Stimulated activated naive CD4-positive, alpha-beta T cell treated with Interleukin-2 at 50 U/mL for 16 hours (primary cell): ENCODE measurements at places on chromosomes 2 and 18.

DNA sequence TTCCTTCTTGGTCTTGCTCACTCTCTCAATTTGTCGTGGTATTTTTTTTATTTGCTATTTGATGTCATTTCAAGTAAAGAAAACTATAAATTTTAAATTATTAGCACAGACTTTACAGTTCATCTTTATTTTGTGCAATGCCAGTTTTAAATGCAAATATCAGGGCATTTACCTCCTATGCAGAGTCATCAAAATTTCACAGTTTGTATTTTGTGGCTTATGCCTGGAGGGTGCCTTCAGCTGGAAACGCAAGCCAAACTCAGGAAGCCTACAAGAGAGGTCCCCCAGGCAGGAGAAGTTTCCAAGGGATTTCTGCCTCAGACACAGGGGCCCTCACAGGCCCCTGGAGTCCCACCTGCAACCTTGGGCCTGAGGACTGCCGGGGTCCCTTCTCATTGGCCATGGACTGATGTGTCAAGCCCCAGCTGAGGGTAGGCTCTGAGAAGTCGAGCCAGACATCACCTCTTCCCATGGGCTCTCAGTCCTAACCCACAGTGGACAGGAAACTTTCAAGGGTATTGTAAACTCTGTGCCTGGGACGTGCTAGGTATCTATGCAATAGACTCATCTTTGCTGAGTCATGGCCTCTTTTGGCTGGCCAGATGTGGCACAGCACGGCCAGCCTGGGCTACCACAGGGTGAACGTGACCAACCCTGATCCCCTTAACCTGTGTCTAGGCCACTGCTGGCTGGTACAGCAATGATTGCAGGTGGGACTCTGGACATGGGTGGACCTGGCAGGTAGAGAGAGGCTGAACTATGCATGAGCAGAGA is 236.5 kb downstream of the CELF4 start:
- DNase-seq = no peak

- no peak for DNase-seq
Observed at GRCh38 chr2:201806442-201807170, at the start of gene CDK15. Gene CDK15, plus strand, starts transcription at chr2:201806537. Its CDS starts 128 bp downstream, at chr2:201806665.

GRCh38 chr2:85772019-85772745 is 18.4 kb downstream of the ATOH8 start:
- no peak for DNase-seq

- DNase-seq = no peak
Observed at GRCh38 chr2:224151680-224152310, 112.7 kb upstream of the SERPINE2 start.

DNA sequence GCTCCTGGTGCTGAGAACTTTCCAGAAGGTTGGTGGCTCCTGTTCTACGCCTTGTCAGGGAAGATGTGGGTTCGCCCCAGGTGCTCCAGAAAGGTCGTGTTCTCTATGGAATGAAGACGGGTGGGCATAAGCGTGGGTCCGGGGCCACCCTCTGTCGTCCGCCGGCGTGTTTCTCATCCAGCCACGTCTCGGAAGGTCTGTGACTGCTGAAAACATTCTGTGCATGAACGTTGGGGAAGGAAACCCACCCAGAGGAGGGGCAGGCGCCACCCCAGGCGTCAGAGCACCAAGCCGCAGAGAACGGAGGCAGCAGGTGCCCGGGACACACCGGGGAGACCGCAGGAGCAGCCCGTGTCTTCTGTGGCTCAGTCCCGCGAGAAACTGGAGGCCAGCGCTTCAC is 118.2 kb downstream of the RTP5 start:
- no peak for DNase-seq

DNA sequence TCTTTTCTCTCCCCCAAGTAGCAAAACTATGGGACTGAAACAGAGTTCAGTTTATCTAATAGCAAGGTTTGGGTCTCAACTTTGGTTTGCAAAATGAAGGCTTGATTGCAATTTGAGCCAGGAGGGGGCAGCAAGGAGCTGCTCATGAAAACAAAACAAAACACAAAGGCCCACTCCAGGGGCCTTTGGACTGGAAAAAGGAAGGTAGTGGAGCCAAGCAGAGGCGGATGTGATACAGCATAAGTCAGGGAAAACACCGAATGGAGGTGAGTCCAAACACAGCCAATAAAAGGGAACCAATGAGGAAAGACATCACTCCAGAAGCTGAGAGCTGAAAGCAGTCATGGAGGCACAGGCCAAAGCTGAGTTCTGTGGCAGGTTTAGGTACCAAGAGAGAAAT is 799.7 kb upstream of the ACVR2A start:
- no peak for DNase-seq

GRCh38 chr2:241852116-241852980 is 6.3 kb downstream of the PDCD1 start:
- no peak for DNase-seq

- no peak for DNase-seq
Observed at GRCh38 chr2:241358470-241358869, 2.4 kb downstream of the FARP2 start.

- no peak for DNase-seq
Observed at GRCh38 chr2:939936-940601, 10.6 kb upstream of the SNTG2 start.

- DNase-seq = no peak
Observed at GRCh38 chr2:106011380-106011779, 182.7 kb downstream of the UXS1 start.

DNA sequence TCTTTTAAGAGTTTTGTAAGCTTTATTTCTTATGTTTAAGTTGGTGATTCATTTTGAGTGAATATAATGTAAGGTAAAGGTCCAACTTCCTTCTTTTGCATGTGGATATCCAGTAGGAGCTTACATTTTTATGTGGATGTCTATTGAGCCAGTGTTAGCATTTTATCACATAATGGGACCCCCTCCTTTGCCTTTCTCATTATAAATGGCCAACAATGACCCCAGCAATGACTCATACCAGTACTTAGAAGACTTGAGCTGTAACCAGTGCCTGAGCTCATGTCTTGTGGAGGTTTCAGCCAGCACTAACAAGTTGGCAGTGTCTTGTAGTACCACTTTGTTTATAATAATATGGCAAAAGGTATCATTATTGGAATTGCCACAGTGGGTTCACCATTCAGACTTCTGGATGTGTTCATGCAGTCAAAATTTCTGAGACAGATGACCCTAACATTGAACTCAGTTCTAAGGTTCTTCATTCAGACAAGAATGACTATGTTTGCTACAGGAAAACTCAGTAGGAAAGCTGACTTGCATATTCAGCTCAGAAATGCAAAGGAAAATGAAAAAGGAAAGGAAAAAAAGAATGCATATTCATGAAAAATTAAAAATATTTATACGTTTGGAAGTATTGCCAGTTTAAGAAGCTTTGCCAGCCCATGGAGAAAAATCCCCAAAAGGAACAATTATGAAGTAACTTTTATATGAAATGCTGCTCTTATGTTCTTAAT is 41.0 kb downstream of the CDKL4 start:
- DNase-seq = no peak

GRCh38 chr2:162458240-162458639 is 114.3 kb downstream of the GCA start:
- no peak for DNase-seq

- no peak for DNase-seq
Observed at GRCh38 chr18:13982126-13982525, 66.8 kb upstream of the MC2R start.

- DNase-seq = no peak
Observed at GRCh38 chr2:150644298-150645067, 157.0 kb upstream of the RND3 start.

DNA sequence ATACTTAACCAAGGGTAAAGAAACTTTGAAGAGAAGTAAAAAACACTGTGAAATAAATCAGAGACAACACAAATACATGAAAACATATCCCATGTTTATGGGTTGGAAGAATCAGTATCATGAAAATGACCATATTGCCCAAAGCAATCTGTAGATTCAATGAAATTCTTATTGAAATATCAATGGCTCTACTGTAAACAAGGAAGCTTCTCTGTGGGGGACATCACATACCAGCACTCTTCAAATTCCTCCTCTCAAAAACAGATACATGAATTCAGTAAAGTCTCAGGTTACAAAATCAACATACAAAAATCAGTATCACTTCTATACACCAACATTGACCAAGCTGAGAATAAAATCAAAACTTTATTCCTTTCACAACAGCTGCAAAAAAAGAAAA is 63.5 kb upstream of the CNTNAP5 start:
- DNase-seq = no peak

- DNase-seq = no peak
Observed at GRCh38 chr2:152497481-152498052, 162.6 kb downstream of the FMNL2 start.

DNA sequence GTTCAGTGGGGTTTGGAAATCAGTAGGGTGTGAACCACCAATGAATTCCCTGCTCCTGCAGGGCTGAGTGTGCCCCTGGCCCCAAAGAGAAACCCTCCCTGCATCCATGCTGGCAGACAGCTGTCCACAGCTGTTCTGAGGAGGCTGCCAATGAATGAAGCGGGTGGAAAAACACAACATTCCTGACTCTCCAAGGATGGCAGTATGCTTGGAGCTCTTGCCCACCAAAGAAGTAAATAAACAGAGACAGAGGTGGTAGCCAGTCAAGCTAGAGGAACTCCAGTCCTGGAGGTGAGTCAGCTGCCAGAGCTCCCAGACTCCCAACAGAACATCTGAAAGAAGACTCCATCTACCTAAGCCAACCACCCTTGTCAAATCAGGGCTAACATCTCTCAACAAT is 6.2 kb downstream of the ZBTB7C start:
- no peak for DNase-seq

- no peak for DNase-seq
Observed at GRCh38 chr2:104215269-104216161, 638.4 kb upstream of the POU3F3 start.

DNA sequence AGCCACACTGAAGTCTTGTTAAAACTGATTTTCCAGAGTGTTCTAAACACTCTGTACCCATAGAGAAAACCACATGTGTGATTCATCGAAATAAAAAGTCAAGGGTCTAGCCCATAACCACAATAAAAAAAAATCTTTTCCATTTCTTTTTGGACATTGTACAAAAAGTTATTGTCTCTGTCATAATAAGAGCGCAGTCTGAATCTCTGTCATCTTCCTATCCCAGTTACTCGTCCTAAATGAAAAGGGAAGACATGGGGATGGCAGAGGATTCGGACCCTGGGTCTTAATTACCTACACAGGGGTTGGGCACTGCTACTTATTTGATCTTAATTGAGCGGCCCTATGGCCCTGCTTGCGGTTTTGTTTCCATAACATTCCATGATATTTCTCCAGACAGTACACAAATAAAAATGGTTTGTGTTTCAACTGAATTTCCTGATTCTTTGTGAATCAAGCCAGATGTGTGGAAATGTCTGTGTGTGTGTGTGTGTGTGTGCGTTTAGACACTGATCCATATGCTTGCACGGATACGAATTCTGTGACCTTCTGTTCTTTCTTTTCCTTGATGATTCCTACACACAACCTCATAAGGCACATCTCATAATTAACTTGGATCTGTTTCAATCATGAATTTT is 133.4 kb upstream of the SPATS2L start:
- no peak for DNase-seq

DNA sequence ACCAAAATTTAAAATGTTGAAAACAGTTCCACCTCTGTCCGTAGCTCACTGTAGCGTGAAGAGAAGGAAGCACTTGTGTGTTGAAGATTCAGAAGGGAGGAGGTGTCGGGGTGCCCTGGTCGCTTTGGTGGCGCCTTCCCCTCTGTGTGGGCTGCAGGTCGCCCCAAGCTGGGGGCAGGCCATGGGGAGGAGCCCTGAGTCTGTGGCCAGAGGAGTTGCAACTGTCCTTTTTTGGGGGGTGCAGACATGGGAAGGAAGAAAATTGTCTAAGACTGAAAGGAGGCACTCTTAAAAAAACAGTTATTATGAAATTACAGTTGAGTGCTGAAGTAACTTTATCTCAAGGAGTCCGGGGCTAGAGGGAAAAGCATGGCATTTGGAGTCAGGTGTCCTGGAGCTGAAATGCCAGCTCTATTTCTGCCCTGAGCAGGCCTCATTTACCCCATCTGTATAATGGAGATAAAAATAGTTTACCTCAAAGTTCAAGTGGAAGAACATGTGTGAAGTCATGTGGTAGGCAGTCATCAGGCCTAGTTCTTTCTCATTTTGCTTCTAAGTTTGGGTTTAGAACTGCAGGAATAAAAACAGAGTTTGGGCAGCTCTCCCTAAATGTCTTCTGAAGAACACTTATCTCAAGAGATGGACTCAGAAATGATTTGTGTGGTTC is 82.1 kb downstream of the RNF144A start:
- no peak for DNase-seq

GRCh38 chr2:129375632-129376425 is 603.6 kb upstream of the RAB6C start:
- DNase-seq = no peak

GRCh38 chr18:11750581-11751310 is 61.7 kb downstream of the GNAL start:
- DNase-seq = no peak

- no peak for DNase-seq
Observed at GRCh38 chr18:61950371-61950770, 57.6 kb upstream of the RNF152 start.

DNA sequence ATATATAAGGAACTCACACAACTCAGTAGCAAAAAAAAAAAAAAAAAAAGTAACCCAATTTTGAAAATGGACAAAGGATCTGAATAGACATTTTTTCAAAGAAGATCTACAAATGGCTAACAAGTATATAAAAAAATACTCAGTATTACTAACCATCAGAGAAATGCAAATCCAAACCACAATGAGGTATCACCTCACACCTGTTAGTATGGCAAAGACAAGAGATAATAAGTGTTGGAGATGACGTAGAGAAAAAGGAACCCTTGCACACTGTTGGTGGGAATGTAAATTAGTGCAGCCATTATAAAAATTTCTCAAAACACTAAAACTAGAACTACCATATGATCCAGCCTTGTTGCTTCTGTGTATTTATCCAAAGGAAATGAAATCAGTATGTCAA is 5.8 kb upstream of the CNDP1 start:
- DNase-seq = no peak

- DNase-seq = no peak
Observed at GRCh38 chr18:46756559-46757201, at the start of gene ST8SIA5. Gene ST8SIA5, minus strand, starts transcription at chr18:46757053. Its CDS starts 545 bp downstream, at chr18:46756508.

- no peak for DNase-seq
Observed at GRCh38 chr2:69436596-69436937, 668 bp downstream of the NFU1 start.
